ENCODE measurements at places on chromosomes 7 and 10.

GRCh38 chr7:976901-977325, 1.6 kb upstream of the COX19 start:
- no peak for DNase-seq

- no peak for DNase-seq
Observed at GRCh38 chr10:32731527-32731926, 226.5 kb downstream of the ITGB1 start.

DNA sequence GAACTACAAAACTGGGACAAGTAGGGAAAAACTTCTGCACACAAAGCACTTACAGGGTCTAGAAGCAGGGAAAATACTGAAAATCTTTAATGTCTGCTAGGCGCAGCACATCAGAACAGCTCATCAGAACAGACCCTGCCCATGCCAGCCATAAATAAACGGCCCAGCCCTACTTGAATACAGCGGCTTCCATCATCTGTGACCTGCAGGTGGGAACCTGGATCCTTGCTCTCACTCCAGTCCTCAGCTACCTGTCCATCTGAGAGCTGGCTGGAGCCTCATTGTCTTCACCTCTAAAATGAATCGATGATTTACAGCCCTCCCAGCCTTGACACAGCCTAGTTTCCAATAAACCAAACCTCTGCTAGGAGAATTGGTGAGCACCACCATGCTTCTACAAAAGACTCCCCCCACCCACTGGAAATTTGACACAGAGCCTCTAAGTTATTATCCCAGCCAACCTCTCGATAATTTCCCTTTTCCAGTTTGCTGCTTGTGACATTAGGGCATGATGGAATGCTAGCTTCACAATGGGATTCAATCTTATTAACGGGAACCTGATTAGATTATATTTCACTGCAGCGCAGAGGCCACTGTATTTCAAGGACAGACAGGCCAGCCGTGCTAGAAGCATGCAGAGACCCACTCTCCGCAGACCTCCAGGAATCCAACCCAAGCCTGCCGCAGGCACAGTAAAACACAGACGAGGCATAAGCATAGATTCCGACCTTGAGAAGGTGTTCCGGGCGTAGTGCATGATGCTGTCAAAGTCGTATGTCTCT, 61.6 kb upstream of the OPALIN start:
- no peak for DNase-seq

DNA sequence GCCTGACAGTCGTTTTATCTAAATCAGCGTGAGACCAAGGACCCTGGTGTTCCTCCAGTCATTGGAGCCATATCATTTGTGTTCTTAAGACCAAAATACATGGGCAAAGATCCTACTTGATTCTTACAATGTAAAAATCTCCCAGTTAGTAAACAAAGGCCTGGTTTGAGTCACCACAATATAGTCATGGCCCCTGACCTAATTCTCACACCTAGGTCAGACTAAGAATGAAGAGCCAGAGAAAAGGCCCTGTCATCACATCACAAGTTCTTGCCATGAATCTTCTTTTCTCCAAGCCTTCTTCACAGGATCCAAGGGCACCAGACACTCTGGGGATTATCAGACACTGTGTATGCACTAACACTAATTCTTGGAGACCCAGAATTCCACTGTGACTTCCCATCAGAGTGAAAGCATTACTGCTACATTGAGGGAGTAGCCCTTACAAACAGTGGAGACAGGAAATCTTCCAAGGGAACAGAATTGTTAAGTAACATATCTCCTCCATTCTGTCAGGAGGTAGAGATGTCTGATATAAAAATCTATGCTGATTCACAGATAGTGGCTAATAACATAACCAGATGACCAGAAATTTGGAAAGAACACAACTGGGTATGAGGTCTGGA, 7.6 kb upstream of the ERVW-1 start:
- no peak for DNase-seq

- DNase-seq: no peak
Observed at GRCh38 chr7:91083855-91084644, 180.2 kb upstream of the FZD1 start.

GRCh38 chr7:47827871-47828270, 120.4 kb downstream of the PKD1L1 start:
- no peak for DNase-seq

- no peak for DNase-seq
Observed at GRCh38 chr10:68135922-68136792, 26.9 kb downstream of the MYPN start.

- DNase-seq: no peak
Observed at GRCh38 chr7:42744746-42745145, 167.1 kb downstream of the C7orf25 start.

- DNase-seq: no peak
Observed at GRCh38 chr10:124020981-124021815, 72.2 kb downstream of the CHST15 start.

GRCh38 chr10:784403-785088, 95.1 kb upstream of the DIP2C start:
- no peak for DNase-seq

GRCh38 chr7:54419209-54419608, 123.0 kb upstream of the VSTM2A start:
- no peak for DNase-seq

- no peak for DNase-seq
Observed at GRCh38 chr10:114900658-114901057, 37.3 kb upstream of the TRUB1 start.

- no peak for DNase-seq
Observed at GRCh38 chr10:58412502-58412961, 27.3 kb downstream of the TFAM start.

DNA sequence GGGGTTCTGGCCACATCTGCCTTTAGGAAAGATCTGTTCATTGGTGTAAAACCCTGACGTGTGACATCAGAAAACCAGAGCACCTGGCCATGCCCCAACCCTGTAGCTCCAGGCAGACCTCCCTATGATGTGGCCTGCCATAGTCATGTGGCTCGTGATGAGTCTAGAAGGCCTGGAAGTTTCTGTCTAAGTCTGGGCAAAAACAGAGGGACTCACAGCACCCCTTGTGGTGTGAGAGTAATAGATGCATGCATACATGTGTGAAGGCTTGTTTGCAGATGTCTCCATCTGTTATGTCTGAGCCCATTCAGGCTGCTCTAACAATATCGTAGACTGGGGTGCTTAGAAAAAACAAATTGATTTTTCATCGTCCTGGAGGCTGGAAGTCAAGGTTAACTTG, 309.3 kb downstream of the PAXIP1 start:
- DNase-seq: no peak

- DNase-seq: no peak
Observed at GRCh38 chr10:122915700-122916099, 5.3 kb downstream of the FAM24A start.
